Amygdala (tissue), 56 donors: ENCODE measurements at places on chromosomes 5 and 9.

DNA sequence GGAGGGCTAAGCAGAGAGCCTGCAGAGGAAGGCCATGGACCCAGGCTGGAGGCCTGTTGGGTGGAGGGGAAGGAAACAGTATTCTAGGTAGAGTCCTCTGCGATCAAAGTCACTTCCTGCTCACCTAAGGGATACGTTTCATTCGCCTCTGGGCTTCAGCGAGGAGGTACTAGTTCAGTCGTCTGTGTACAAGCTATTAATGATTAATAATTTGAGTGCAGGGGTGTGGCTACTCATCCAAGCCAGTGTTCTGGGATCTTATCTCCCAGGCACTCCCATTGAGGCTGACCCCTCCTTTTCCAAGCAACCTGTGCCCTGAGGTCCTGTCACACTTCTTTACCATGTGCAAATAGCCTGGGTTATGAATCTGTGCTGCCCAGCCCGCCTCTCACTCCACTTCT, 25.2 kb downstream of the RALGPS1 start:
- no peak for DNase-seq

- DNase-seq = no peak
Measured at GRCh38 chr9:20361656-20362570, 260.4 kb downstream of the MLLT3 start.

GRCh38 chr9:136482046-136482792, 621 bp downstream of the SEC16A start:
- DNase-seq = no peak

- no peak for DNase-seq
Measured at GRCh38 chr9:115877852-115878438, 275.6 kb upstream of the PAPPA start.

GRCh38 chr5:143215690-143216089, 187.8 kb downstream of the NR3C1 start:
- DNase-seq = no peak

- no peak for DNase-seq
Measured at GRCh38 chr9:85715587-85715986, 26.2 kb downstream of the AGTPBP1 start.

GRCh38 chr5:32153723-32154122, 20.4 kb downstream of the GOLPH3 start:
- DNase-seq = no peak

GRCh38 chr9:129351058-129351641, 173.1 kb upstream of the IER5L start:
- no peak for DNase-seq

DNA sequence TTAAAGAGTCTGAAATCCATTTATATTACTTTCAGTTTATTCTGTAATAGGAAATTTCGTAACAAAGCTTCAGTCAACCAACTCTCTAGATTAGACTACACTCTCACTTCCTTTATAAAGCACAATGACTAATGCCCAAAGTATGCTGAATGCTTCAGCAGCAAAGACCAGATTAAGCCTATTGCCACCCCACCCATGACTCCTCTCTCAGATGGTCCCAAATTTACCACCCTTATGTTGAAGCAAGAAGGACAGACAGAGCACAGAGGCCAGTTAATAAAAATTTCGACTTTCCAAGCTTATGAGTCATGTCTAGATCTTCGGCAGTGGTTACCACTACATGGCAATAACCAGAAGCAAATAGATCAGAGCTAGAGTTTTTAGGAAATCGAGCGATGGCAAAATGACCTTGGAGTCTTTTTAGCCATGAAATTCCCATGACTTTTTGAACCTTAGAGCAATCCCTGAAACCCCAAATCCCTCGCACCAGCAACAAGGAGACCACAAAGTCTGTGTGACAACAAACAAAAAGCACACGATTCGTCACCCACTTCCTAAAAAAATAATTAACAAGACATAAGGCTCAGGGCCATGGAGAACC, 287.8 kb upstream of the RASA1 start:
- no peak for DNase-seq

GRCh38 chr5:175652741-175653663, 4.9 kb upstream of the HRH2 start:
- no peak for DNase-seq

GRCh38 chr5:17061973-17062470, 125.9 kb upstream of the MYO10 start:
- no peak for DNase-seq

GRCh38 chr9:3809724-3810123, 283.9 kb upstream of the RFX3 start:
- DNase-seq = no peak

- no peak for DNase-seq
Measured at GRCh38 chr5:78649861-78650496, 1.4 kb upstream of the LHFPL2 start.

- no peak for DNase-seq
Measured at GRCh38 chr5:22621084-22621483, 232.1 kb downstream of the CDH12 start.

DNA sequence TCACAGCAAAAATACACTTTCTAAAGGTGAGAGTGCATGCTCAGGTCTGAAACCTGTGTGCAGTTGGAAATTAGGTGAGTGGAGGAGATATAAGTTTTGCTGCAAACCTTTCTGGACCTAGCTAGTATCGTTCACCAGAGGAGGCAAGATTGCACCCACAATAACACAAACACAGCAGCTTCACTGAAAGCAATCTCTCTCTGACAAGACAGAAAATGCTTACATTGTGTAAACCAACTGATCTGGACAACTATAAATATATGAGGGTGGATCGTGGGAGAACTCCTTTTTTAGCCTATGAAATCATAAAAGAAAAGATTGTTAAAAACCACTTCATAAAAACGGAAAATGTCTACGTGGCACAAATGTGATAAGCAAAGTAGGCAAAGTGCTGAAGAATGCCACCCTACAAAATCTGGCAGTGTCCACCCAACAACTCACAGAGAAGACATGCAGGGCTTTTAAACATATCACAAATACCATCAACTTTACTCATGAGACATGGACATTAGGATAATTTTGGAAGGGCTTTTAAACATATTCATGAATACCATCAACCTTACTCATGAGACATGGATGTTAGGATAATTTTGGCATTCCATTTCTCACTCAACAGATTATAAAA, 134.3 kb downstream of the CDH18 start:
- no peak for DNase-seq

DNA sequence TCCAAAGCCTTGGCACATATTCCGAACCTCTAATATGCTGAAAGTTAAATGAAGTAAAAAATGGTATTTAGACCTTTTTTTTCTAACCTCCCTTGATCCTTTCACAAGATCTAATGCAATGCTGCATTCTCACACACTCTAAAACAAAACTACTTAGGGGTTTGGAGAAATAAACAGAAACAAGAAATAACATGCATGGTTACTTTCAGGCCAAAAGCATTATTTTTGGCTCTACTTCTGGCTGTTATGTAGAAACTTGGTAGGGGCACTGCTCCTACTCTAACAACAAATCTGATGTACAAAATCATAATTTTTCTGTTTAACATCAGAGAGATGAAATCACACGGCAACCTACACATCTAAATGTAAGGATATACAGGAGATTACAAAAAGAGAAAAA, 51.2 kb downstream of the CHD1 start:
- DNase-seq = no peak

GRCh38 chr5:155678371-155678770, 648.6 kb upstream of the SGCD start:
- DNase-seq = no peak

DNA sequence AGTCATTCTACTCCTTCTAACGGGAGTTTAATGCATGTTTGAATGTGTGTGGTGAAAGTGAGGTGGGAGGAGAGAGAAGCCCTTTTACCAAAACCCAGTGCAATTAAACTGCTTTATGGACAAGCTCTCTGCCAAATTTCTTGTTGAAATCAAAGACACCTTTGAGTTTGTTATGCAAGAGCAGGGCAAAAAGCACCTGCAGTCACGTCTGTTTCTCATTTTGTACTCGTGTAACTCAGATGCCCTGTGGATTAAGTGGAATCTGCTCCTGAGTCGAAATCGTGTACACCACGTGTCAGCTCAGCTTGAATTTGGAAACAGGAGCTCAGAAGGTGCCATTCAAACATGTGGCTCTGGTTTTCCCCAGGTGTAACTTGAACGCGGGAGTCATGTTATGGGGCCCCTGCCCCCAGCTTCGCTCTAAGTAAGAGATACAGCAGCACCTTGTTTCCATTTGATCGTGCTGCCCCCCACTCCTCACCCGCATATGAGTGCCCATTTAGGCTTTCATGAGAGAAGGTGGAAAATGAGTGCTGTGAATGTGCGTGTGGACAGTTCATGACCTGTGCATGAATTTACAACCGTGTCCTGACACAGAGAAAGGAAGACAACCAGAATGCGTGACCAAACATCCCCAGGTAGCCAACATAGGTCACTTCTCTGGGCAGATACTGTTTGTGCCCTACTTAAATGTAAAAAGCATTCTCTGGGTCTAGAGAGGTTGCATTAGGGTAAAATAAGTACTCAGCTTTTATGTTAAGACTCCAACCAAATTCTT, 347.0 kb upstream of the SLC30A5 start:
- DNase-seq = no peak

DNA sequence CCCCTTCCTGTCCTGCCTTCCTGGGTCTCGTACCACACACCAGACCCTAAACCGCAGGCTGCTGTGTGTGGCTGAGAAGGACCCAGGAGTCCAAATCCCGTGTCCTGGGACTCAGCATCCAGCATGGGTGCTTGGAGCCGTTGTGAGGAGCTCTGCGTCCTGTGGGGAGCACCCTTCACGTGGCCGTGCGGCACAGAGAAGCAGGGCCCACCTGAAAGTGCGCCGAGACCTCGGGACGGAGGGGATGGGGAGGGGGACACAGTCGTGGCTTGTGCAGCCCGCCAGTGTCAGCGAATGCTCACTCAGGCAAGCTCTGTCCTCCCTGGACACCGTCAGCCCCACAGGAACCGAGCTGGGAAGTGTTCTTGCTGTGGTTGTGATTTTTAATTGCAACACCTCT, 244.6 kb downstream of the CACNA1B start:
- DNase-seq = no peak

GRCh38 chr9:108865037-108865436, 3.0 kb downstream of the ACTL7A start:
- no peak for DNase-seq
